ENCODE measurements at places on chromosomes 3 and 15.
A peak's percentile ranks its signal among the peaks of the same experiment; 100 is the strongest.

GRCh38 chr3:32586356-32586755 is 15.7 kb upstream of the DYNC1LI1 start:
- DNase-seq: no peak

DNA sequence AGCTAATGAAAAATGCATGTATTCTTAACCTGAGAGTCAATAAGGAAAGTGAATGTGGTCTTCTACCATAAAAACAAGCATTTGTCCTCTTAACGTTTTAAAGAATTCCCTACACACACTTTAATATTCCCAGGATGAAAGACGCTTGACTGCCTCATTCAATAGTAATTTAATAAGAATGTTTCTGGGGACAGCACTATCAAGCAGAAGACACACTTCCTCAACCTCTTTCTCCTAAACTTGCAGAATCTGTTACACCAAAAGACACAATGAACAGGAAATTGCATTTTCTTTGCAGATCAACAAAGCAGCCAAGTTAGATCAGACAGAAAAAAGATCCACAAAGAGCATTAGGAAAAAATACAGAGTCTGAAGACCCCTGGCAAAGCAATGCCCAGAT is 97.7 kb downstream of the PLCH1 start:
- no peak for DNase-seq

GRCh38 chr3:143750841-143751240 is 97.4 kb downstream of the SLC9A9 start:
- no peak for DNase-seq

GRCh38 chr3:100269410-100270214 is 8.8 kb downstream of the TBC1D23 start:
- peak; percentile 20 for DNase-seq

DNA sequence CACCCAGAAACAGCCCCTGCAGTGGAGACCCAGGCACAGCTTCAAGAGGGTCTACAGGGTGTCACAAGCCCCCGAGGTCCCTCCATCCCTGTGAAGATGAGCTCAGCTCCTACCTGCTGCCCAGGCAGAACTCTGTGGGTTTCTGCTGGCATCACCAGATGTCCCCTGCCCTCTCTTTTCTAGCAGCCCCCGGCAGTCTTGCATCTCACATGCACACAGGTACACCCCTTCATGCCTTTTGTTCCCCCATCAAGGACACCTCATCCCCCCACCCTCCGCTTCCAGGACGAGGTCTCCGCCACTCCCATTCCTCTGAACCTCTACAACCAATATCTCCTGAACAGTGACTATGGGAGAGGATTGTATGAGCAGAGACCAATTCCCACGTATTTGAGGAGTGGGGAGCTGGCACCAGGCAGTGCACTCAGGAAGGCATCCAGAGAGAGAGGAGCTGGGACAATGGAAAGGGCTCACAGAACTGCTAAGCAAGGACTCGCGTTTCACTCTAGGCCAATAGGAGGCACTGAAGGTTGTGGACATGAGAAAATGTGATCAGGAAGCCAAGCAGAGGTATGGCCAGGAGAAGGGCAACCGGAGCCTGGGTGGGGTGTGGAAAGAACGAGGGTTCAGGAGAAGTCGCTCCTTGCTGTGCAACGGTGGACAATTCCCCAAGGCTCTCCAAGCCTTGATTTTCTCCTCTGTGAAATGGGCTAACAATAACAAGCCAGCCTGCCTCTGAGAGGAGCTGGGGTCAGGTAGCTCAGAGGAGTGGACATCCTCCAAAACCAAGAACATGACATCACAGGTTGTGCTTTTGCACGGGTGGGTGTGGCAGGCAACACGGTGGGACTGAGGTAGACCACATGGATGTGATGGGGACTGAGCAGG is 115.2 kb downstream of the CHSY1 start:
- no peak for DNase-seq

DNA sequence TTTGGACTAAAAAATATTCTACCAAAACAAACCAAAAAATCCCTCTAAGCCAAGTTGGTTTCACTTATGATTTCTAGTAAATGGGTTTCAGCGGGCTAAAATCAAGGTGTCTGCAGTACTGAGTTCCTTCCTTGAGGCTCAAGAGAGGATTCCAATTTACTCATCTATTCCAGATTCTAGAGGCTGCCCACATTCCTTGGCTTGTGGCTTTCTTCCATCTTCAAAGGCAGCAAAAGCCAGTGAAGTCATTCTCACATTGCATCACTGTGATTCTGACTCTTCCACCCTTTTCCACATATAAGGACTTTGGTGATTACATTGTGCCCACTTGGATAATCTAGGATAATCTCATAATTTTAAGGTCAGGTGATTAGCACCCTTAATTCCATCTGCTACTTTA is 48.1 kb downstream of the DPPA2 start:
- DNase-seq: no peak

Measured in suppressor macrophage treated with lipopolysaccharide for 4 hours (primary cell).